A673 (cell line): ENCODE measurements at places on chromosomes 3 and 15.
A peak's percentile ranks its signal among the peaks of the same experiment; 100 is the strongest.

GRCh38 chr15:62067448-62068044 lies 769 bp downstream of the C2CD4A start:
- DNase-seq: peak; percentile 37

DNA sequence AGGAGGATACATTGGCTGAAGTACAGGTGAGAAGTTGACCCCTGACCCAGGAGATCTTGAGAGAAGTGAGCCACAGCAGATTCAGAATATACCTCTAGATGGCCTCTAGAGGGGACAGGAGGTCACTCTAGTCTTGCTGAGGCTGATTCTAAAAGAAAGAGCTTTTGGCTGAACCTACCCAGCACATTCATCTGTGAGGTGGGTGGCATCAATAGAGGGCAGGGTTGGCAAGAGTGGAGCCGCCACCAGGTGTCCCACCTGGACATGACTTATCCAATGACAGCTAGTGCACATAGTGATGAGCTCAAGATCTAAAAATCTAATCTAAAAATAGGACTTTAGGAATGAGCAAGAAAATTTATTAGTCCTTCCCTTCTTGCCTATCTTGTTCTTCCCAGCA lies 51.6 kb downstream of the CYP19A1 start:
- no peak for DNase-seq

- no peak for DNase-seq
These were observed 537.5 kb downstream of the ZPLD1 start for GRCh38 chr3:102972350-102972749.

GRCh38 chr3:133413161-133414020 lies 13.5 kb downstream of the BFSP2 start:
- DNase-seq: peak; percentile 66

- no peak for DNase-seq
These were observed 21.5 kb downstream of the SLC6A20 start for GRCh38 chr3:45774581-45775521.

GRCh38 chr3:17195192-17195611 lies 310.4 kb downstream of the PLCL2 start:
- DNase-seq: no peak

DNA sequence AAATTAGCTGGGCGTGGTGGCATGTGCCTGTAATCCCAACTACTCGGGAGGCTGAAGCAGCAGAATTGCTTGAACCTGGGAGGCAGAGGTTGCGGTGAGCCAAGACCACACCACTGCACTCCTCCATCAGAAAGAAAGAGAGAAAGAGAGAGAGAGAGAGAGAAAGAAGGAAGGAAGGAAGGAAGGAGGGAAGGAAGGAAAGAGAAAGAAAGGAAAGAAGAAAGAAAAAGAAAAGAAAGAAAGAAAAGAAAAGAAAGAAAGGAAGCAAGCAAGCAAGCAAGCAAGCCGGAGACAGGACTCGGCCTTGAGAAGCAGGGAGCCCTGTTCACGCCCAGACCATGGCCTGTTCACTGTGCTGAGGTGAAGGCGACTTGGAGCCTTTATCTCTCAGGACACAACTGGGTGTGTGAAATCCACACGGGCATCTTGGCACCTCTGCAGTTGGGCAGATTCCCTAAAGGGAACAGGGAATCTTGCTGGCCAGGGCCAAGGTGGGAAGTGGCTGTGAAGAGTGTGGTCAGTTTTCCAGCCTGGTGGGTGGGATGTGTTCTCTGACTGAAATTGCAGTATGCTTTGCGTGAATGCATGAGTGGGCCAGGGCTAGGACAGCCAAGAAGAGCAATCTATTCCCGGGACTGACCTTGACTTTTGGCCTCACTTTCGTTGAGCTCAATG lies 90.3 kb downstream of the CORO2B start:
- DNase-seq: no peak

- DNase-seq: peak; percentile 73
These were observed at the start of gene MESP2 for GRCh38 chr15:89776274-89777072. TSS of gene MESP2 (plus strand) at chr15:89776332. CDS start at chr15:89776358, 26 bp downstream.
